ENCODE measurements at places on chromosomes 7 and 10. TPM values are rescaled to one million over a fixed set of nuclear protein-coding genes. Genes with fewer than 3 reads are reported as not detected.

The TMEM213 gene
- total RNA-seq: 9.6 TPM

The RAMP3 gene
- total RNA-seq: 255 TPM

The SPRN gene
- total RNA-seq: not detected

The CACNB2 gene
- 4.2 TPM for total RNA-seq

The SOSTDC1 gene
- 3.7 TPM for total RNA-seq

The PDE6C gene
- not detected for total RNA-seq

DNA sequence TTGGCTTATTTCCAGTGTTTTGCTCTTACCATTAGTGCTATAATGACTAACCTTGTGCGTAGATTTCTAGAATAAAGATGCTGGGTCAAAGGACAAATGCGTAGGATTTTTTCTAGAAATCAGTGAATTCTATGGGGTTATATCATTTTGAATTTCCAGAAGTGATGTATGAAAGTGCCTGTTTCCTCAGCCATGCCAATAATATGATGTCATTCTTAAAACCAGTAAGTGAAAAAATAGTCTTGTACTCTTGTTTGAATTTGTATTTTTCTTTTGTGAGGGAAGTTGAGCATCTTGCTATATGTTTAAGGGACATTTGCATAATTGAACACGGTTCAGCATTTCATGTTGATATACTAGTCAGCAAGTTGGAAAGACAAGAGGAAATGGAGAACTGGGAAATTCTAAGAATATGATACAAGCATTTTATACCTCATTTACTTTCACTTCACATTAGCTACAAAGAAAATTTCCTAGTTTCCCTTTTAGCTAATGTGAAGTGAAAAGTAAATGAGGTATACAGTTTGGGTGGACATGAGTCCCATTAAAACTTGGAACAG, 3.8 kb upstream of the DNAH11 start:
- H3K4me3 ChIP-seq: no peak overlapping the region
- no peaks in the 10 kb centered on the region for H3K36me3 ChIP-seq
- no peak overlapping the region for H3K27ac ChIP-seq
- no peak for DNase-seq
- H3K27me3 ChIP-seq: peaks cover 29% of the 10 kb centered on the region

DNA sequence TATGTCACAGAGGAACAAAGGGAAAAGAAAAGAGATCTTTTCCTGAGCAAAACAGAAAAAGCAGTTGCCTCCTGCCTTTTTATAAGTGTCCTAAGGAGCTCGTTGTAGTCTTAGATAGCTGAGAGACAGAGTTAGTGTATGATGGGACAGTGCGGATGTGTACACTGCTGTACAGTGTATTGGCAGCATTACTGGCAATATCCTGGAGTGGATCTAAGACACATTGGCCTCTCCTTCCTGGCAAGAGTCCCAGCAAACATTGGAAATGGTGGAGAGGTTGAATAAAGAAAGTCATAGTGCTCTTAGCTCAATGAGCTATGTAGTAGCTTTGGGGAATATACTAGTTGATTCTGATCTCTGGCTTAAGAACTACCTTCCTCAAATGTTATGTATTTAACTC, 22.7 kb downstream of the GARS1 start:
- DNase-seq: no peak
- H3K27me3 ChIP-seq: no peaks in the 10 kb centered on the region
- no peaks in the 10 kb centered on the region for H3K4me1 ChIP-seq

DNA sequence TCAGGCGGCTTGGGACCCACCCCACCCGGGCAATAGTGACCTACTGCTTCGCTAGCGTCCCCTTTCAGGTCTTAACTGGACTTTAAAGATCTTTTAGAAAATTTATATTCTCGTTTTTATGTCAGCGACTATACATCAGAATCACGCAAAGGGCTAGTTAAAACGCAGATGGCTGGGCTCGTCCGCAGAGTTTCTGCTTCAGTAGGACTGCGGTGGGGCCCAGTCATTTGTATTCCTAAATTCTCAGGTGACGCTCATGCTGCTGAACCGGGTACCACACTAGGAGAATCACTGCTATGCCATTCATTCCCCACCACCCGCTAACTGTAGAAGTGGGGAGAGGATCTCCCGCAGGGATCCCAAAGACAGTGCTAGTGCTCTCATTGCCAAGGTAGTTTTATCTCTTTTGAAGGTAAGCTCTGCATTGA, 12.0 kb upstream of the SP8 start:
- no peak overlapping the region for H3K27ac ChIP-seq
- H3K4me3 ChIP-seq: peak overlapping the region; percentile 52
- no peak for DNase-seq
- H3K36me3 ChIP-seq: no peaks in the 10 kb centered on the region
- peaks cover 86% of the 10 kb centered on the region for H3K27me3 ChIP-seq

- H3K4me1 ChIP-seq: peaks cover 27% of the 10 kb centered on the region
- H3K36me3 ChIP-seq: no peaks in the 10 kb centered on the region
- no peak overlapping the region for H3K27ac ChIP-seq
These were observed 23.0 kb upstream of the ZRANB1 start for GRCh38 chr10:124918906-124919305.

DNA sequence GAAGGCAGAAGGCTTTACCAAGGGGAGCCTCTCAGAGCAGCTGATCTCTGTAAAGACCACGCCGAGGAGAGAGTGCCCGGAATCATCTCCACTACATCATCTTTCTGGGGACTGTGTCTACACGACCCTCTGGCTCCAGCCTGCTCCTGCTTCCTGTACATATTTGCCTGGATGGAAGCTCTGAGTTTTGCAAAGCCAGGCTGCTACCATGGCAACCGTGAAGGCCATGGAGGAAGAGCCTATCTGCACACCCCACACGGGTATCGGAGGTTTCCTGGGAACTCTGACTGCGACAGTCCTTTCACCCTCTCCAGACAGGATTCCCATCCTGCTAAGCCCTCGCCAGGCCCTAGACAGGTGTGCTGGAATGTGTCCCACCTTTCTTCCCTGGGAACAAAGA, 83.4 kb upstream of the TNRC18 start:
- H3K4me1 ChIP-seq: no peaks in the 10 kb centered on the region
- H3K27me3 ChIP-seq: no peaks in the 10 kb centered on the region
- H3K4me3 ChIP-seq: no peak overlapping the region
- no peak overlapping the region for H3K27ac ChIP-seq

DNA sequence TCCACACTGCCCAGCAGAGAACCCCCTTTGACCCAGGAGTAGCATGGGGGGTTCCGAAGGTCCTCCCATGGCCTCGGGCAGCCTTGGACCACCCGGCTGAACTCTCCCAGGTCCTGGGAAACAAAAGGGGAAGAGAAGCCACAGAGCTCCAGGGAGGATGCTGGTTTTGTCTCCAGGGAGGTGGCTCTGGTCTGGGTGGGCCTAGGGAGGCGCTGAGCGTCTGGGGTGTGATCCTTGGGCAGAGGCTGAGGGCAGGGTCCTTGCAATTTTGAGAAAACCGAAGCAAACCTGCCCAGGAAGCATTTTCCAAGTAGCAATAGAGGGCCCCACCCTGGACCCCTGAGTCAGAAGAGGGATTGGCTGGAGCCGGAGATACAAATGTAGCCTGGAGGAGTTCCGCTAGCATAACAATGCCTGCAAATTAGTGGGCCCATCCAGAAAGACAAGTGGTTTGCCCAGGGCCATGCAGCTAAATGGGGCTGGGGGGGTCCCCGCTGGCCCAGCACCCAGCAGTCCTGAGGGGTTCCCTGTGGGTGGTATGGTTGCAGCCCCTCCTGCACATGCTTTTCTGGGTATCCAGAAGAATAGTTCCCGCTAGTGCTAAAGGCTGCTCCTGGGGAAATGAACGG, 2.0 kb downstream of the UTF1 start:
- H3K4me3 ChIP-seq: no peak overlapping the region
- H3K36me3 ChIP-seq: no peaks in the 10 kb centered on the region
- H3K27ac ChIP-seq: no peak overlapping the region
- peaks cover 70% of the 10 kb centered on the region for H3K27me3 ChIP-seq

DNA sequence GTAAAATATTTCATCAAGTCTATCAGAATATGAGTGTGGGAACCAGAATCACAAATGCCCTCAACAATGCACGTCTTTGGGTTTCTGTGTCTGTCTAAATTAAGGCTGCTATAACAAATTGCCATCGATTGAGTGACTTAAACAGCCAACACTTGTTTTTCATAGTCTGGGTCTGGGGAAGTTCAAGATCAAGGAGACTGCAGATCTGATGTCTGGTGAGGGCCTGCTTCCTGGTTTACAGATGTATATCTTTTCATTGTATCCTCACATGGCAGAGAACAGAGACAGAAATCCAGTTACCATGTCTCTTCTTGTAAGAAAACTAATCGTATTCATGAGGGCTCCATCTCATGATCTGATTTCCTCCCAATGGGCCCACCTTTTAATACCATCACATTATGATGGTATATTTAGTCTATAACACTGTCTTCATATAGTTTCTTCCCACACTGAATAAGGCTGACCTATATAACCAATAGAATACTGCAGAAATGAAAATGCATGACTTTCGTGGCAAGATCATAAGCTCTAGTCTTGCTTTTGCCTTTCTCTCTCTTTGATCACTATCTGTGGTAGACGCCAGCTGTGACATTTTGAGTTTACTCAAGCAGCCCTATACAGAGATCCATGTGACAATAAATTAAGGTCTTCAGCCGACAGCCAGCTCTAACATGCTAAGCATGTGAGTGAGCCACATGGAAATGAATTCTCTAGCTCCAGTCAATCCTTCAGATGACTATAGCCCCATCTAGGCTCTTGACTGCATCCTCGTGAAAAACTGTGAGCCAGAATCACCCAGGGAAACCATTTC, 51.9 kb downstream of the THSD7A start:
- no peak overlapping the region for H3K4me3 ChIP-seq
- H3K27me3 ChIP-seq: no peaks in the 10 kb centered on the region
- no peak overlapping the region for H3K27ac ChIP-seq
- H3K4me1 ChIP-seq: no peaks in the 10 kb centered on the region

DNA sequence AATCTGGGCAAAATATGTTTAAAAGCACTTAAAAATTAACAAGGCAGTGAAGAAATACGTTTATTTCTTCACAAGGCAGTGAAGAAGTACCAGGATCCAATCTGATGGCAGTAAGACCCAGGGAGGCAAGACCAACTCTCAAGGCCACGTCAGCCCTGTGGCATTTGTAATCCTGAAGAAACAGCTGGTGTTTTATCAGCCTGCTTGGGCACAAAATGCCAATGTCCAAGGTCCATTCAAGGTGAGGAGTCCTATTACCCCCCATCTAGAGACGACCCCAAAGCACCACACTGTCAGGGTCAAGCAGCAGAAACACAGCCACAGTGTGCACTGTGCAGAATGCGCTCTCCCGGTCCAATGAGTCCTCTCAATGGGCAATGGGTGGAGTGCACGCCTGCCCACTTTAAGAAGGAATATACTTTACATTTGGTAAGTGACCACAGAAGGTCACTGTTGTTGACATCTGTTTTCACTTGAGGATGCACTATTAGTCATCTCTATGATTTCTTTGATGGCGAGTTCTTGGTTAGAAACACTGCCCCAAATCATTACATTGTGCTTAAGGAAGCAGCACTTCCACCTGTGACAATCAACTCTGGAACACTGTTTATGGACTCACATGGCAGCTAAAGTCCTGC, 12.8 kb downstream of the CPXM2 start:
- H3K4me1 ChIP-seq: no peaks in the 10 kb centered on the region
- no peak overlapping the region for H3K27ac ChIP-seq
- no peaks in the 10 kb centered on the region for H3K27me3 ChIP-seq
- no peak overlapping the region for H3K4me3 ChIP-seq
- DNase-seq: no peak
- H3K36me3 ChIP-seq: no peaks in the 10 kb centered on the region

GRCh38 chr7:54960517-54960916, 58.3 kb upstream of the EGFR start:
- H3K36me3 ChIP-seq: no peaks in the 10 kb centered on the region
- H3K4me3 ChIP-seq: no peak overlapping the region
- no peak for DNase-seq
- H3K4me1 ChIP-seq: no peaks in the 10 kb centered on the region
- H3K27ac ChIP-seq: no peak overlapping the region

DNA sequence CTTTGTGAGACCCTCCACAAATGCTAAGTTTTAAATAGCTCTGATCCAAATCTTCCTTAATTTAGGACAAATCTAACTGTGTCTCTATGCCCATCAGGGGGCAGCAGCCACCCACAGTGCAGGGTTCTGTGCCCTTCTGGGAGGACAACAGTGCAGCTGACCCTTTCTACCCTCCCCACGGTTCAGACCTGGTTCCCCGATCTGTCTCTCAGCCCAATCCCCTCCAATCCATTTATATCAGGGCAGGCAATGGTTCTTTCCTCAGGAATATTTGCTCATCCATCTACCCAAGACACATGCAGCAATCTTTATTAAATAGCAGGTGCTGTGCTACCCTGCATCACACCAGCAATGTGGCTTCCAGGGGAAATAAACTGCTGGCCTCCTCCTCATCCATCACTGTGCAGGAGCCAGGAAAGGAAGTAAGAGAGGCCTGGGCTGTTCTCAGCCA, 4.0 kb upstream of the RBM28 start:
- H3K27me3 ChIP-seq: peaks cover 25% of the 10 kb centered on the region
- H3K4me3 ChIP-seq: no peak overlapping the region
- no peak overlapping the region for H3K27ac ChIP-seq
- peaks cover 9% of the 10 kb centered on the region for H3K4me1 ChIP-seq

- no peaks in the 10 kb centered on the region for H3K36me3 ChIP-seq
- H3K4me1 ChIP-seq: no peaks in the 10 kb centered on the region
- H3K27ac ChIP-seq: no peak overlapping the region
- H3K4me3 ChIP-seq: no peak overlapping the region
These were observed 282.0 kb upstream of the ETV1 start for GRCh38 chr7:14271441-14271840.

DNA sequence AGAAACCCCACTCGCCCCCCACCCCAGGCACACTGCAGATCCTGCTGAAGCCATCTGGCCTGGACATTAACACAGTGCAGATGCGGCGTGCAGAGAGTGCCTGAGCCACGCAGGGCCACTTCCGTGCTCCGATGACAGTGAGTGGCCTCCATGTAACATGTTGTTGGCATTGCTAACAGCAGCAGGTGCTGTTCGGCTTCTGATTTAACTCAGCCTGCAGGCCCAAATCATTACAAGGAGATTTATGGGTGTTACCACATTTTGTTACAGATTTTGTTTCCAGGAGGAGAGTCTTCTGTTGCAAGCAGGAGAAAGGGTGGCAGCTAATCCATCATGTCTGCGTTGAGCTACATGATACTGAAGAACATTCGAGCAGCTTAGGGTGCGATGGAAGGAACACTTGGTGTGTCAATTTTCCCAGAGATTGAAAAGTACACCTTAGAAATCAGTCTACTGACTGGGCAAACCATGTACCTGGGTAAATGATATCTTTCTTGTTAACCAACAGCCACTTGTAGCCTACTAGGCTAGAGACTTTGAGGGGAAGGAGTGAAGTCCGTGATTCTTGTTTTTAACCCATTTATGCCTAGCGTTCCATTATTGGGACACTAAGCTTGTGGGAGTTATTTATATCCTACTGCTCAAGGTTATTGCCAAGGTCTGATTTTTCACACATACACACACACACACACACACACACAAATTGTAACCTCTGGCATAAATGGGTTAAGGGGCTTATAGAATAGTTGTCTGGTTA, 90.0 kb downstream of the JCAD start:
- no peak for DNase-seq
- H3K4me3 ChIP-seq: no peak overlapping the region

- peak; percentile 69 for DNase-seq
- no peaks in the 10 kb centered on the region for H3K36me3 ChIP-seq
- H3K27ac ChIP-seq: peak overlapping the region; percentile 51
These were observed 5.0 kb upstream of the CELF2 start for GRCh38 chr10:11012421-11013295.
